Fibroblast of skin of right biceps (primary cell): ENCODE measurements at places on chromosomes 2 and 18.

- peak; percentile 72 for DNase-seq
Observed at GRCh38 chr2:102025016-102025501, 33.3 kb downstream of the IL1R2 start.

DNA sequence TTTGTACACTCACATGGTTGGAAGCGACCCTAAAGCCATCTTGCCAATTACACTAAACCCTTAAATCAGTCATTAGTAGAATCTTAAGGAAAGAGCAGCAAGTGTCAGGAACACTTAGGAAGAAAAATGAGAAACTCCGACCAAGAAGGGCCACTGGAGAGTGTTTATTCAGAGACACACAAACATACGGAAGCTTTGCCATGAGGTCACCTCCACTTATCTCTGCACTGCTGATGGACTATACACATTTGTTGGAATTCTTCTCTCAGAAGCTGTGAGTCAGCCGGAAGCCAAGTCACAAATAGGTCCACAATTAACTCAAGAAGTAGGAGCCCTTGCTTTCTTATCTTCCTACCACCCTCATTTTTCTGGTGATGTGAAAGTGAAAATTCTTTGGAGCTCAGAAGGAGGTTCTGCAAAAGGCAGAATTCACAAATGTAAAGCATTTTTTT is 21.6 kb downstream of the BMP10 start:
- peak; percentile 8 for DNase-seq

- peak; percentile 44 for DNase-seq
Observed at GRCh38 chr2:202361108-202361507, 15.0 kb upstream of the BMPR2 start.

DNA sequence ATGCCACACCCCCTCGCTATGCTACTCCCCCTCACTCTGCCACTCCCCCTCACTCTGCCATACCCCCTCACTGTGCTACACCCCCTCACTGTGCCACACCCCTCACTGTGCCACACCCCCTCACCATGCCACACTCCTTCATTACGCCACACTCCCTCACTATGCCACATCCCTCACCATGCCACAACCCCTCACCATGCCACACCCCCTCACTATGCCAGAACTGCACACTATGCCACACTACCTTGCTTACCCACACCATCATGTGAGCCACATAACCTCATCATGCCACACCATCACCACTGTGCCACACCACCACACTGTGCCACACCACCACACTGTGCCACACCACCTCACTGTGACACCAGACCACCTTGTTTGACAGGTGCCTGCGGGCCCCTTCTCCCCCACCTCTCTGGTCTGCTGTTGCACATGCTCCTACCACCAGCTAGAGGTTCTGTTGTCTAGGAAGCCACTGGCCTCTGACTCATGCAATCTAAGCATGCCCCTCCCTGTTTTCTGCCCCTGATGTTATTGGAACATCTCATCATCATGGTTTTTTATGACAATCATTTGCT is 22.0 kb downstream of the MARCHF4 start:
- peak; percentile 69 for DNase-seq

GRCh38 chr2:186822323-186822722 is 26.6 kb downstream of the ZSWIM2 start:
- no peak for DNase-seq

DNA sequence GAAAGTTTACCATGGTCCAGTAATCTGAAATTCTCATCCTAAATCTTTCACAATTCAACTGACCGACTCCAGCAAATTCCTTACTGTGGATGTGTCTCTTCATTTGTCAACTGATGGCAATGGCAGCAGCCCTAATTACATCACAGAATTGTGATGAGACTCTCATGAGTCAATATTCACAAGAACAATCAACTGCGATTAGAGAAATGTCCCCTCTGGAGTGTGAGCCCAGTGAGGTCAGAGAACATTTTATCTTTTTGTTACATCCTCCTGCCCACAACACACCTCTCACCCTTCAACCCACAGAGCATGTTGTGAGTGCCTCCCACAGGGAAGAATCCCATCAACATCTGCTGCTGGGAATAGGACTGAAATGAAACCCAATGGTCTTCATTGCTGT is 73.6 kb downstream of the CD226 start:
- peak; percentile 29 for DNase-seq

- peak; percentile 3 for DNase-seq
Observed at GRCh38 chr2:31945572-31945935, 65.3 kb downstream of the MEMO1 start.
